ENCODE measurements at places on chromosomes 6 and 20.

DNA sequence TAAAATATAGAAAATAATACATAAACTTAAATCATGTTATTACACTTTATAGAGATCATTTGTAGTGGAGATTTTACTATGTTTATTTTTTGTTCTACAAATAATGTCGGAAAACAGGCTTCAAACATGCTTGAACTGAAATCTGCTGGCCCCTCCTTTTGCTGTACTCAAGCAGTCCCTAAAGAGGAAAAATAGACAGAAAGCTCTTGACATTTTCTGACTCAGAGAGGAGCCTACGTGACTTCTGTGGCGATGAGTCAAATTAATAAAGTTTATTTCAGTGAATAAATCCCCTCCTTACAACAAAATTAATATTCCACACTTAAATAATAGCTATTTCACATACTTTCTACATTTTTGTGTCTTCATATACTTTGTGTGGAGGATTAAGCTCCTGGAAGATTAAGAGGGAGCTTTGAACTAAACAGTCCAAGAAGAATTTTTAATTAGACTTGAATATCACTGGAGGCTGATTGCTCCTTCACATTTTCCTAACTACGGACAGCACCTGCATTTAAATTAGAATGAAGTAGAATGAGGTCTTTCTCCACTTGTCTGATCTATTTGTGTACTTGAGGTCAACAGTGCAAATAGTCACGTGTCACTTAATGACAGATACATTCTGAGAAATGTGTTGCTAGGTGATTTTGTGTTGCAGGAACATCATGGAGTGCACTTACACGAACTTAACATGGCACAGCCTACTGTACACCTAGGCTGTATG, 1.7 kb upstream of the TREM1 start:
- DNase-seq = no peak

- no peak for DNase-seq
Measured at GRCh38 chr6:1136415-1136774, 175.5 kb upstream of the FOXQ1 start.

DNA sequence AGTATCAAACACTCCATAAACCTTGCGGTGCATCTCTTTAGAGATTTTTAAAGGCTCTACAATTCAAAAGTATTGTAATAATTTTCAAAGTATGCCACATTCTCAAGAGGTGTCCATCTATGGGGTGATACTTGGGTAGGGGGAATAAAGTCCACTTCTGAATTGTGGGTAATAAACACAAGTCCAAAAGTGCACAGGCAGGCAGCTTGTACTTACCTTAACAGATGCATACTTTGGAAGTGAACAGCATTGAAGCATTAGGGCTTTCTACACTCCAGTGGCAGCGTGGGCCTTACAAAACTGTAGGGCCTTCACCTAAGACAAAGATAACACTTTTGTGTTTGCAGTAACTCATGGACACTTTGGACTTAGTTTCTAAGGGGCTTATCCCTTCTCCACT, 58.6 kb downstream of the AIG1 start:
- DNase-seq = no peak

- no peak for DNase-seq
Measured at GRCh38 chr6:30260036-30260504, 46.9 kb upstream of the TRIM26 start.

DNA sequence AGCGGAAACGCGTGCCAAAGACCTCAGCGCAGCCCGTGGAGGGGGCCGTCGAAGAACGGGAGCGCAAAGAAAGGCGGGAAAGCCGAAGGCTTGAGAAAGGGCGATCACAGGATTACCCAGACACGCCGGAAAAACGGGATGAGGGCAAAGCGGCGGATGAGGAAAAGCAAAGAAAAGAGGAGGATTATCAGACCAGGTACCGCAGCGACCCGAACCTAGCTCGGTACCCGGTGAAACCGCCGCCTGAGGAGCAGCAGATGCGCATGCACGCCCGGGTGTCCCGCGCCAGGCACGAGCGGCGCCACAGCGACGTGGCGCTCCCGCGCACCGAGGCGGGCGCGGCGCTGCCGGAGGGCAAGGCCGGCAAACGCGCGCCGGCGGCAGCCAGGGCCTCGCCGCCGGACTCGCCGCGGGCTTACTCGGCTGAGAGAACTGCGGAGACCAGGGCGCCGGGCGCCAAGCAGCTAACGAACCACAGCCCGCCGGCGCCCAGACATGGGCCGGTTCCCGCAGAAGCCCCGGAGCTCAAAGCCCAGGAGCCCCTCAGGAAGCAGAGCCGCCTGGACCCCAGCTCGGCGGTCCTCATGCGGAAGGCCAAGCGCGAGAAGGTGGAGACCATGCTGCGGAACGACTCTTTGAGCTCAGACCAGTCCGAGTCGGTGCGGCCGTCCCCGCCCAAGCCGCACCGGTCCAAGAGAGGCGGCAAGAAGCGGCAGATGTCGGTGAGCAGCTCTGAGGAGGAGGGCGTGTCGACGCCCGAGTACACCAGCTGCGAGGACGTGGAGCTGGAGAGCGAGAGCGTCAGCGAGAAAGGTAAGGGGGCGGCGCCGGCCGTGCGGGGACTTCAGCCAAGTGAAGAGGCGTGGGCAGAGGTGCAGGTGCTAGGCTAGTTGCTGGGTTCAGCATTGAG, 296.2 kb downstream of the RIMS1 start:
- no peak for DNase-seq
